ENCODE measurements at places on chromosomes 1 and 21. TPM values are rescaled to one million over a fixed set of nuclear protein-coding genes. Genes with fewer than 3 reads are reported as not detected.

- H3K27ac ChIP-seq: no peak overlapping the region
- H3K4me3 ChIP-seq: no peak overlapping the region
- no peaks in the 10 kb centered on the region for H3K36me3 ChIP-seq
- H3K4me1 ChIP-seq: peaks cover 29% of the 10 kb centered on the region
- DNase-seq: no peak
Observed at GRCh38 chr1:58898739-58899586, 115.1 kb upstream of the JUN start.

DNA sequence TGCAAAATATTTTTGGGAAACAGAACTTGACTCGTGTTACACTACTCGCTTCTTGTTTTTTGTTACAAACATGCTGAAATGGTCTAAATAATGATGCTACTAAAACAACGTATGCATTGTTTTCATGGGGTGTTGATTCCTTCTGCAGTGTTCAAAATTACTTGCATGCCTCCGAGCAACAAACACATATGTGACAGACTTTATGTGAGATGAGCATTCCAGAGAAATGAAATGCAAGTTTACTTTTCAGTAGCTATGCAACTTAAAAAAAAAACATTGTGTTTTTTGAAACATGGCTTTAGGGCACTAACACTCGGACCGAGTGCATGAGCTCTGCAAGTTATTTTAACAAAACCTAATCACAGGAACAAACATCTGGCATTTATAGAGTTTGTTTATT, 84.8 kb downstream of the CAMTA1 start:
- H3K27me3 ChIP-seq: no peaks in the 10 kb centered on the region
- peaks cover 16% of the 10 kb centered on the region for H3K4me1 ChIP-seq
- no peak for DNase-seq
- H3K36me3 ChIP-seq: peaks cover 6% of the 10 kb centered on the region
- no peak overlapping the region for H3K4me3 ChIP-seq

GRCh38 chr1:151762941-151763921, at the start of gene MRPL9:
MRPL9 (minus strand) TSS chr1:151763496; CDS start chr1:151763479, 17 bp downstream.
- no peaks in the 10 kb centered on the region for H3K27me3 ChIP-seq
- peak within 1 kb of the TSS; percentile 91 for H3K4me3 ChIP-seq
- H3K27ac ChIP-seq: peak within 1 kb of the TSS; percentile 90
- peaks cover 35% of the 10 kb centered on the region for H3K36me3 ChIP-seq

DNA sequence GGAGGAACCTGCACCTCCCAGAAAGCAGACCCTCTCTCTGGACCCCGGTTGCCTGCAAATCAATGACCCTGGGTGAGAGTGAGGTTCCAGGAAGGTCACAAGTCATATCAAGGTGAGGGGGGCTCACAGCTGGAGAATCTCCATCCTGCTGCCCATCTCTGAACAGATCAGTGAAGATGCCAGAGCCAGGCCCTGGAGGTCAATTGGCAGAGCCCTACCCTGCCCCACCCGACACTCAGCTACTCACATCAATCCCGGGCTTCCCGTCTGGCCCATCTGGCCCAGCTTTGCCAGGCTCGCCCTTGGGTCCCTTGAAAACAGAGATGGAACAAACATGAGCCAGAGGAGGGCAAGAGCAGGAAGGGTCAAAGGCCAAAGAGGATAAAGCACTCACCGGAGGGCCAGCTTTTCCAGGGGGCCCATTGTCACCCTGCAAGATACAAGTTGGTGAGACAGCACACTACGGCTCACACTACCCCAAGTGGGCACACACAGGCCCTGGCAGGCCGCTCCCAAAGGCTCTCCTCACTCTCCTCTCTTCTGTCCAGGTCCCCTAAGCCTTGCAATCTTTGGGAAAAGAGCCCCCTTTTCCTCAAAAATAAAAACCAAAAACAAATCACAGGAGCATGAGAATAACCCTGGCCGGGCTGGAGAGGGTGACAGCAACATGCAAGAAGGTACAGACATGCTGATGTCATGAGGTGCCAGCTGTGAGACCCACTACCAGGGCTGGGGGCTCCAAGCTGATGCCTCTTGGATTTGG, 2.9 kb downstream of the COL9A2 start:
- peak overlapping the region; percentile 80 for H3K4me3 ChIP-seq
- no peak overlapping the region for H3K27ac ChIP-seq
- peaks cover 44% of the 10 kb centered on the region for H3K4me1 ChIP-seq
- no peak for DNase-seq

Gene IRF2BP2
- 217 TPM for total RNA-seq

Gene C1orf185
- total RNA-seq: not detected

Gene SYNC
- total RNA-seq: not detected
